Transverse colon (tissue), 4 donors: ENCODE measurements at places on chromosomes 1 and 21. TPM values are rescaled to one million over a fixed set of nuclear protein-coding genes. Genes with fewer than 3 reads are reported as not detected.

The TSACC gene
- not detected for total RNA-seq

The AHCTF1 gene
- 10.0 TPM for total RNA-seq

The HAO2 gene
- not detected for total RNA-seq

The PTCH2 gene
- 1.2 TPM for total RNA-seq

The TRIM46 gene
- not detected for total RNA-seq

The AGO4 gene
- 12.7 TPM for total RNA-seq

The CYYR1 gene
- 6.6 TPM for total RNA-seq

DNA sequence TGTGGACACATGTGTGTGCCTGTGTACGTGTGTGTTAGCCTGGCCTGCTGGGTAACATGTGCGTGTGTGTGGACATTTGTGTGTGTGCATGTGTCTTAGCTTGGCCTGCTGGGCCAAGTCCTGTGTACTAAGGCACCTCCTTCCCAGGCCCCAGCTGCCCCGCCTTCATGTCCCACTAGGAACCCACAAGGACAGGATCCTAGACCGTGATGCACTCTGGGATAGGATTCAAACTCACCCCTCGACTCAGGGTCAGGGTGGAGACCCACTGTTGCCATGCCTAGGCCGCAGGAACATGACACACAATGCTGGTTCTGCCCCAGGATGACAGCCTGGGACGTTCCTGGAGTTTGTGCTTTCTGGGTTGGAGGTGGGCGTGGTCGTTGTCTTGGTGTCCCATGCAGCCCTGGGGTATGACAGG, 89.9 kb upstream of the TMPRSS2 start:
- DNase-seq, result no peak

- DNase-seq, result no peak
Observed at GRCh38 chr1:156464335-156464734, 36.2 kb downstream of the MEF2D start.

DNA sequence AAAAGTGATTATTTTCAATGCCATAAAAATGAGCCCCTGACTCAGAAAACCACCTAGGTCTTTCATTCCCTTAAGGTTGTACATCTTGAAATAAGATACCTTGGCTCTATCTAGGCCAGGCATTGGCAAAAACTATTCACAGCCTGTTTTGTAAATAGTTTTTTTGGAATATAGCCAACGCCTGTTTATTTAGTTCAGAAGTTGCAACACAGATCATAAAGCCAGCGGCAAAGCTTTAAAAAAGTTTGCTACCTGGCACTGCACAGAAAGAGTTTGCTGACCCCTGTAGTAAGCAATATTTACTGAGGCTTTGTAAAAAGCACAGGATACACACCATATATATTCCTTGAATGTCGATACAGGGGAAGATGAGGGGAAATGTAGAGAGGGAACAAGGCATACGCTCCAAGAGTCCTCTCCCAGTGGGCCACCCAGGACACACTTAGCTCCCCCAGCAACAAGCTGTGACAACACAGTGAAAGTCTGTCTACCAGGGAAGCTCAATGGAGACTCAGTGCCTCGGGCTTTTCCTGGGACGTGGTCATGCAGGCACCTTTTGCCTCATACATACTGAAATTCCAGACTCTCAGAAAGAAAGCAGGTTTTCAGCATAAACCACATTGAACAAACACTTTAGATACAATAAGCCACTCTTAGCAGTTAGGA, 20.5 kb downstream of the TARBP1 start:
- no peak for DNase-seq

DNA sequence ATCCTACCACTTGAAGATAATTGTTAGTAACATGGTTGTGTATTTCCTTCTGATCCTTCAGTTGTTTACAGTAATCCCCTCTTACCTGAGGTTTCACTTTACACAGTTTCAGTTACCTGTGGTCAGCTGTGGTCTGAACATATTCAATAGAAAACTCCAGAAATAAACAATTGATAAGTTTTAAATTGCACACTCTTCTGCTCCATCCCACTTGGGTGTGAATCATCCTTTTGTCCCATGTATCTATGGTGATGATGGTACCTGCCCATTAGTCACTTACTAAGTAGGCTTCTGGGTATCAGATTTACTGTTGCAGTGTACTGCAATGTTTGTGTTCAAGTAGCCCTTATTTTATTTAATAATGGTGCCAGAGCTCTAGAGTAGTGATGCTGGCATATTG, 62.5 kb downstream of the OSBPL9 start:
- DNase-seq, result no peak

- no peak for DNase-seq
Observed at GRCh38 chr1:75548721-75549480, 62.0 kb downstream of the SLC44A5 start.

- DNase-seq, result peak; percentile 29
Observed at GRCh38 chr1:36207339-36207738, 16.9 kb upstream of the THRAP3 start.

DNA sequence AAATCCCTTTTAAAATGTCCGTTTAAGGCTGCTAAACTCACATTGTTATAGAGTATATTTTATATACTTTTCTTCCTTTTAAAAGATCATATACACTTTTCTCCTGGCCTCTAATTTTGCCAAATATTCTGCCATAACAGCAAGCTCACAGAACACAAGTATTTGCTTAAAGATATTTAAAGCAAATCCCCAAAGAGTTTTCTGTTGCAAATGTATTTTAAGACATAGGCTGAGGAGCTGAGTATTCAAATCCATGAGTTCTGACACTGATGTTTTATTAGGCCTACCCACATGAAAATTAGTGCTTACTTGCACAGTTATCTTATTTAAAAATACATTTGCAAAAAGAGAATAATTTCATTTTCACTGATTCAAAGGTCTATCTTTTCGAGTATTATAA, 1.7 kb upstream of the PTPRC start:
- DNase-seq, result no peak

DNA sequence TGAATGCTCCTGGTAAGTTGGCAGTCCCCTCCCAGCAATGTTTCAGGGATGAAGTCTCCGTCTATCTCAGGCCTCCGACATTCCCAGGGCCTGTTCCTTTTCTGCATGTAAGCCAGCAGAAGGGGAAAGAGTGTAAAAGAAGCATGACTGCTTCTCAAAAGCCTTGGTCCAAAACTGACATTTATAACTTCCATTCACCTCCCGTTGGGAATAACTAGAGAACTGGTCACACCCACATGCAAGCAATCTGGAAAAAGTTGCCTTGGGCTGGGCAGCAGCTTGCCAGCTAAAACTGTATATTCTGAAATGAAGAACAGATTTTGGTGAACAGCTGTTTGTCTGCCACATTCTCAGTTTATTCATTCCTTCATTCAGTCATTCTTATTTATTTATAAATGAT, 24.2 kb upstream of the NPL start:
- no peak for DNase-seq

GRCh38 chr1:110542725-110543124, 23.8 kb upstream of the KCNA10 start:
- no peak for DNase-seq
